Keratinocyte (primary cell): ENCODE measurements at places on chromosomes 2 and 18. TPM values are rescaled to one million over a fixed set of nuclear protein-coding genes. Genes with fewer than 3 reads are reported as not detected.

GRCh38 chr2:171226461-171226860 lies 65.8 kb upstream of the TLK1 start:
- no peak for DNase-seq

DNA sequence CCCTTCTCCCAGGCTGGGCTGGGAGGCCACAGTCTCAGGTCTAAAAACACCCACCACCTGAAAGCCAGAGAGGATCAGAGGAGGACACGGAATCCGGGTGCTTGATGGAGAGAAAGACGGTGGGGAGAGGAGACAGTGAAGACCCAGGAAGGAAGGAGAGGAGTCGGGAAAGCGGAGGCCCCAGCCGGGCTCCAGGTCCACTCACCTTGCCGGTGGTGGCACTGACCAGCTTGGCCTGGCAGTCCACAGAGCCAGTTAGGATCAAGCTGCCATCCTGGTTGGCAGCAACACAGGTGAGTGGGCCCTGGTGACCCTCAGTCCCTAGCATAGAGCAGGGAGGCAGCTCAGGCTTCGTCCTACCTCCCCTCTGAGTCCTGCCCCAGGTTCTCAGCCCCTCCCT lies 4.3 kb downstream of the AAMP start:
- no peak for DNase-seq

DNA sequence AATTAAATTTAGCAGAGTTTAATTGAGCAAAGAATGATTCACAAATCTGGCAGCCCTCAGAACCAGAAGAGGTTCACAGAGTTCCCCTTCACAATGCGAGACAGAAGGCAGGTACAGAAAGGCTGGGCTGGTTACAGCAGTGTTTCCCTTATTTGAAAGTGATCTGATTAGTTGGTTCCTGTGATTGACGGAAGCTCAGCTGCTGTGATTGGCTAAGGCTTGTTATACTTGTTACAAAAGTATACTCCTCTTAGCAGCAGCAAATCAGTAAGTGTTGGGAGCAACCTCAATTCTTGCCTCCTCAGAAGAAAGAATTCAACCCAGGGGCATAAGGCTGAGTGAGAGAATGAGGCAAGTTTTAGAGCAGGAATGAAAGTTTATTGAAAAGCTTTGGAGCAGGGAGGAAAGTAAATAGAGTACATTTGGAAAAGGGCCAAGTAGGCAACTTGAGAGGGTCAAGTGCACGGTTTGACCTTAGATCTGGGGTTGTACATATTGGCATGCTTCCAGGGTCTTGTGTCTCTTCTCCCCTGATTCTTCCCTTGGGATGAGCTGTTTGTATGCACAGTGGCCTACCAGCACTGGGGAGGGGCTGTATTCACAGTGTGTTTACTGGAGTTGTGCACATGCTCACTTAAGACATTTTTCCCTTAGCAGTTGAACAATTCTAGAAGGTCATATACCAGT lies 431.8 kb upstream of the RAB12 start:
- no peak for DNase-seq

GRCh38 chr18:49768051-49768391 lies 45.3 kb downstream of the ACAA2 start:
- DNase-seq: peak; percentile 53

DNA sequence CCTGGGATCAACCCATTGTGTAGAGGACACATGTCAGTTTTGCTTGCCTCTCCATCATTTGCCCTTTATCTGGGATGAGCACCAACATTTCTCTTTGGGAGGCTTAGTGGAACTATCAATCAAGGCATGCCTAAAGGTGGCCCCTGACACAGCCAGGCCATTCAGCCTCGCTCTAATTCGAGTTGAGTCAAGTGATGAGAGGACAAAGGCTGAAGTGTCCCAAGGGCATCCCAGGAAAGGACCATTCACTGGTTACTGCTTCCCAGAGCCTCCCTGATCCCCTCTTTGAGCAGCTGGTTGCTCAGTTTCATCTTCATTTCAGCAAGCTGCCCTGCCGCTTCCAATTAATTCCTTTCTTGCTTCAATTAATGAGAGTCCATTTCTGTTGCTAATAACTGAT lies 63.5 kb downstream of the DNER start:
- DNase-seq: no peak

DNA sequence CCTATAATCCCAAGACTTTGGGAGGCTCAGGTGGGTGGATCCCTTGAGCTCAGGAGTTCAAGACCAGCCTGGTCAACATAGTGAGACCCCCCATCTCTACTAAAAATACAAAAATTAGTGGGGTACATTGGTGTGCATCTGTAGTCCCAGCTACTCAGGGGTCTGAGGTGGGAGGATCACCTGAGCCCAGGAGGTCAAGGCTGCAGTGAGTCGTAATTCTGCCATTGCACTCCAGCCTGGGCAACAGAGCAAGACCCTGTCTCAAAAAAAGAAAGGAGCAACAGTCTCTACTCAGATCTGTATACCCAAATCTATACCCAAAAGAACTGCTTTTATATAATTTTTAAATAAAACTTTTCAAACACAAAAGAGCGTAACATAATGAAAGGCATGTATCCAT lies 5.5 kb upstream of the HSBP1L1 start:
- no peak for DNase-seq

DNA sequence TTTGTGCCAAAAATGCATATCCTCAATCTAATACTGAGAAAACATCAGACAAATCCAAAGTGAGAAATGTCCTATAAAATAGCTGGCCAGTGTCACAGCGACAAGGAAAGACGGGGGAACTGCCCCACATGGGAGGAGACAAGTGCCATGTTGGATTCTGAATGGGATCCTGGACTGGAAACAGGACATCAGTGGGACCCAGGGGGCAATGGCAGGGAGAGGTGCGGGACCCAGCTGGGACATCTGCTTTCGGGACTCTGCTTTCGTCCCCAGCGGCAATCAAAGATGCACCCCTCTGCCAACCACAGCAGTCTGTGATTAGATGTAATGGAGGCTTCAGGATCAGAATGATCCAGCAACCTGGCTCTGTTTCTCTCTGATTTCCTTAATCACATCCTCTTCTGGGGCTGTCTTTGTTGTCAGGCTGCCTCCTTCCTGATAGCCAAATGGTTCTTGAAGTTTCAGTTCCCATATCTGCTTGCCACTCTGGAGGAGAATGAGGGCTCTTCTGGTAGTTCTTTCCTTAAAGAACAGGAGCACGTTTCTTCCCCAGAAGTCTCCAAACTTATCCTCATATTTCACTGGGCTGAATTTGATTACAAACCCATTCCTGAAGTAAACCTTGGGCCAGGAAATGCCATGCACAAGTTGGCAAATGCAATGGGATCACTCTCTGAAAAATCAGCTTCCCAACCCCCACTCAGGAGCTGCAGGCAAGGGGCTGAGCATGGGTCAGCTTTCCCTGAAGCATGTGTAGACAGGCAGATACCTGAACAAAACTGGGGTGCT lies 13.6 kb upstream of the PROC start:
- no peak for DNase-seq

GRCh38 chr2:10016001-10016801 lies 27.1 kb upstream of the KLF11 start:
- DNase-seq: no peak

The DSG4 gene
- 0.18 to 0.50 TPM (median 0.19 TPM) in 3 replicates for polyA plus RNA-seq
